Stimulated activated CD4-positive, alpha-beta T cell treated with anti-CD3 and anti-CD28 coated beads, TNF-alpha, amount 100 ng/mL, for 4 hours (primary cell): ENCODE measurements at places on chromosomes 2 and 18.
A peak's percentile ranks its signal among the peaks of the same experiment; 100 is the strongest.

- no peak for DNase-seq
These were observed 268.4 kb downstream of the METTL4 start for GRCh38 chr18:2302628-2303516.

- peak; percentile 21 for DNase-seq
These were observed 68.9 kb upstream of the FZD7 start for GRCh38 chr2:201964631-201965206.

DNA sequence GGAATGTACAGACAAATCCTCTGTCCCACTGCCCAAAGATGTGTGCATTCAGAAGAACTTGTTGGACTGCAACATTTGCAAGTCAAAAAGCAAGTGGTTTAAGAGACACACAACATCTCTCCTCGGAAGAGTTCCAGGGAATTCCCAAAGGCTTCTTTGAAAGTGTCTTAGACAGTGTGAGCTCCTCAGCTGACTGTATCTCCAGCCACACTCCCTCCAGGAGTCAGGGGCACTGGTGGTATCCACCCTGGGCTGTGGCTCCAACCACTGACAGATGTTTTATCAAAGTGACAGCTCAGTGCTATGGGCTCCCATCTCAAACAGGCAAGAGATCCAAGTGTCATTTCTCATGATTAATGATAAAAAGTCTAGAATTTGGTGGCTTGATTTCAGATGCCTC, 48.5 kb downstream of the ALK start:
- no peak for DNase-seq

GRCh38 chr2:174763780-174764179, 492 bp downstream of the CHRNA1 start:
- no peak for DNase-seq

DNA sequence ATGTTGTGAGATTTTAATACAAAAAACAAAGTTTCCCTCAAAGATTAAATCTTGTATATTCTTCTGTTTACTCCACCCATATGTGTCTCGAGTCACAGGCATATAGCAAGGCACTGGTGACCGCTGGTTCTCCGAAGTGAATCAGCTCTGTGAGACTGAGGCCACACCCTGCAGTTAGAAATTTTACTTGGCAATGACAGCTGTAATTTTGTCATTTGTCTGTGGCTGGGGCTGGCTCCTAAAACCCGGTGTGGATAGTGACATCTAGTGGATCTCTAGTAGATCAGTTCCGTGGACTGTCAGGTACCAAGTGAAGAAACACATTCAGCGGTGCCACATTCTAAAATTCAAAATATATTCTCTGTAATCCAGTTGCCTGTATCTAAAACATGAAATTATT, 278.0 kb downstream of the NEDD4L start:
- DNase-seq = peak; percentile 39

DNA sequence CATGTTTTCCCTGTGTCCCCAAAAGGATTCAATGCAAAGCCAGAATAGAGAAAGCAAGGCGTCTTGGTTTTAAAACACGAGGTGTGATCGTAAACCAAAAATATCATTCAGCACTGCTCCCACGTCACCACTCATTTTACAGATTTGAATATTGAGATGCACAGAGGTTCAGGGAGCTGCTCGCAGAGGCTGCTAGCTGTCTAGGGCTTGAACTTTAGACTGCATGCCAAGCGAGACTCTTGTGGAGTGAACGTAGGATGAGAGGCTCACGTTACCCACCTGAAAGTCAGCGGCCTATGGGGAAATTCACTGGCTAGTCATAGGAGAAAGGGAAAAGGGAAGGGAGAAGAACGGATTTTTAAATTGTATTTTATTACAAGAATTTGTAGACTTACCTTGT, 130.1 kb downstream of the MBP start:
- DNase-seq = no peak

DNA sequence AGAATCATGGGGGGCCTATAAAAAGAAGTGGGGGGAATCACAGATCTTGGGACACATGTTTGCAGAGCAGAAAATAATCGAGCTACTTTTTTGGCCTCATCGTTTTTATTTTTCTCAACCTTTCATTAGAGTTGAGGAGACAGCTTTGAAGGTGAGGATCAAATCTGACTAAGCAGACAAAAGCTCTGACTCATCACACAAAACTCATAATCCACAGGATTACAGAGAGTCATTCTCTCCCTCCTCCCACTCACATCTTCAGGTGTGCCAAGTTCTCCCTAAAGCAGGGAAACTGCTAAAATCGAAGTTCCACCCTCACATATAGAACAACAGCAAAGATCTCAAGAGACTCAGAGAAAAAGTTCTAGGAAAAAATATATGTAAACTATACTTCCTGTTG, 15.6 kb downstream of the BAZ2B start:
- DNase-seq = no peak

DNA sequence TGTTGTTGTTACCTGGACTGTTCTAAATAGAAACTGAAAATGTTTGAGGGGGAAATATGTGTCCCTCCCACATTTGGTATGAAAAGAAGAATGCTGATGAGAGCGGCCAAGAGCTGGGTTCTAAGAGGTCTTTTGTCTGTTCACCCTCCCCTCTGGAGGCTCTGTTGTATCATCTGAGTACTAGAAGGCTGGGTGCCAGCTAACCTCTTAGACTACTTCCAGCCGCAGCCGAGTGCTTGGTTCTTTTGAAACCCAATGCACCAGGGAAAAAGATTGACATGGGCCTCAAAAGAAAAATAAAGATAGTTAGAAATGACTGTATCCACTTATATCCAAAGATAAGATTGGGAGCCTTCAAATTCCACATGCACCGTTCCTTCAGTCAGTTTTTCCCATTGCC, 255.9 kb downstream of the TXNL1 start:
- DNase-seq = no peak
